ENCODE measurements at places on chromosomes 13 and 19.

GRCh38 chr13:30382836-30383525 is 39.3 kb upstream of the UBE2L5 start:
- no peak for DNase-seq

DNA sequence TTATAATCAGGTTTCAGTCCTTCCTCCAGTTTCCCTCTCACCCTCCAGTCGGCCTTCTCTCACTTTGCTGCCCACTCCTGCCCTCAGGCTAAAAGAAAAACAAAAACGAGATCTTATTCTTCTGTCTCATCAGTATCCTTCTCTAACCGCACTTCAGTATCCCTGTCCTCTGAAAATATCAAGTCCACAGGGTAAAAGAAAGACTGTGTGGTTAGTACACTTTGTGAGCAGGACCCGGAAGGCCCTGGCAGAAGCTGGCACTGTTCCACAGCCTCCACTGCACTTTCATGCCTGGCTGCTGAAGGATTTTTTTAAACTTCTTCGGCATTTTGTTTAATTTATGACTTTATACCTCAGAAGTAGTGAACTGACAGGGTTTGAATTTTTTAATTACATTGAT is 51.8 kb downstream of the TM9SF2 start:
- no peak for DNase-seq

DNA sequence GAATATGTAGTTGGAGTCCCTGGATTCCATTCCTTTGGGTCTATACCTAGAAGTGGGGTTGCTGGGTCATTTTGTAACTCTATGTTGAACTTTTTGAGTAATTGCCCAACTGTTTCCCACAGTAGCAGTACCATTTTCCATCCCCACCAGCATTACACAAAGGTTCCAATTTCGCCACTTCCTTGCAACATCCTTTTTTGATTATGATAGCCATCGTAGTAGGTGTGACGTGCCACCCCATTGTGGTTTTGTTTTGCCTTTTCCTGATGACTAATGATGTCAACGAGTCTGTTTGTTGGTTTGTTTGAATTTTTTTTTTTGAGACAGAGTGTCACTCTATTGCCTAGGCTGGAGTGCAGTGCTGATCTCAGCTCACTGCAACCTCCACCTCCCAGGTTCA is 3.3 kb upstream of the PEX11G start:
- peak; percentile 58 for DNase-seq

DNA sequence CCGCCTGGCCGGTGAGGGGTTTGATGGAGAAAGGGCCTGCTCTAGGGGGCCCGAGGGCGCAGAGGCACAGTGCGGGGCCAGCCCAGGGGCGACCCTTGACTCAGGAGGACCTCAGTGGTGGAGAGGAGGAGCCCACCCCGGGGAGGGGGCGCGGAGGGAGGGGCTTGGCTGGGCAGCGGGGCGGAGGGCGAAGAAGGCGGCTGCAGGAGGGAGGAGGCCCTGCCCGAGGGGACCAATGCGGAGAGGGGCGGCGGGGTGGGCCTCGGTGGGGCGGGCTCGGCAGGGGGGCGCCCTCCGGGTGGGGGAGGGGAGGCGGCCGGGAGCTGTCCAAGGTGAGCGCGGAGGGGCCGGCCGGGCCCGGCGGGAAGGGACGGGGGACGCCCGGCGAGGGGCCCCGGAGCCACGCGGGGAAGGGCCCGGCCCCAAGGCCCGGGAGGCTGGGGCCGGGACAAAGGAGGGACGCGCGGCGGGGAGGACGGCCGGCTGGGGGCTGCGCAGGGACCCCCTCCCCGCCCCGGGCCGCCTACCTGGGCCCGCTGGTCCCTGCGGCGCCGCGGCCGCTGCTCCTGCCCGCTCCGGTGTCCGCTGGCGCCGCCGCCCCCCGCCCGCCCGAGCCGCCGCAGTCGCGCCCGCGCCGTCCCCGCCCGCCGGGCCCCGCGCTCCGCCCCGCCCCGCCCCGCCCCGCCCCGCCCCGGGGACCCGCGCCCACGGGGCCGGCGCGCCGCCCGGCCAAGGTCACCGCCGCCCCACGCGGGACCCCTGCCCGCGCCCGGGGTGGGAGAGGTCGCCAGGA is at the start of gene DIRAS1:
Gene DIRAS1, minus strand, starts transcription at position 596 of the 793 bp plus-strand sequence. CDS start 3,566 bp downstream, outside the sequence.
- no peak for DNase-seq

- no peak for DNase-seq
Observed at GRCh38 chr19:5406816-5407215, 48.4 kb upstream of the ZNRF4 start.

- peak; percentile 20 for DNase-seq
Observed at GRCh38 chr19:2867025-2867991, at the start of gene ZNF556. Gene ZNF556, plus strand, starts transcription at chr19:2867335. Its CDS starts 87 bp downstream, at chr19:2867422.

DNA sequence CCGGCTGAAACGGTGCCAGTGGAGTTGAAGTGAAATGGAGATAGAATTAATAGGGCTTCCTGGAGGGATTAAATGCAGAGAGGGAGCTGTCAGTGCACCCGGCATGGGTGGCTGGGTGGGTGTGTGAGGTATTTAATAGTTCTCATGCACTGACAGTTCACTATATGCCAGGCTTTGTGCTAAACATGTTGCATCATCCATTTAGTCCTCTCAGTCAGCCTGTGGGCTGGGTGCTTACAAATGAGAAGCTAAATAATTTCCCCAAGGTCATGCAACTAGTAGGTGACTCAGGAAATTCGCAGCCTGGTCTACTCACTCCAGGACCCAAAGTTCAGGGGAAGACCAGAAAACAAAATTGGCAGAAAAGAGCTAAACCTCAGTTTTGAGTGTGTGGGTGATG is 63.5 kb upstream of the SPATA13 start:
- DNase-seq, result peak; percentile 40

DNA sequence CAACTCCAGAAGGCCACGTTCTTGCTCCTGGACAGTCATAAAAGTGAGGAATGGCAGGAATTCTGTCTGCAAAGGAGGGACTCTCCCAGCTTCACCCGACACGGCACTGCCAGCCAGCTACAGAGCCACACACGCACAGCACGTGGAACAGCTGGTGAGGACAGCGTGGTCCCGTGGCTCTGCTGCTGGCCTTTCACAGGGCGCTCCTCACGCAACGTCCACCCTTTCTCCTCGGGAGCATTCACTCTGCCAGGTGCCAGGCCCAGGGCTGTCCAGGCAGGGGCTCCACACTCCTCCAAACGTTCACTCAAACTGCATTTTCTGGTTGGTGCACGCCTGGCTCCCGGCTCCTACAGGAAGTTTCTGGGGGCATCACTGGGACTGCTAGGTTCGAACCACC is 14.4 kb downstream of the GRTP1 start:
- DNase-seq, result no peak
